Activated CD4-positive, alpha-beta T cell treated with anti-CD3 and anti-CD28 coated beads, Interleukin-2, Interleukin-6, amounts not matched to agents 100 ng/mL and 50 ng/mL, durations not matched to agents 16 hours and 8 hours (primary cell): ENCODE measurements at places on chromosomes 1 and 21.

GRCh38 chr1:174414203-174414602, 33.6 kb upstream of the GPR52 start:
- no peak for DNase-seq

DNA sequence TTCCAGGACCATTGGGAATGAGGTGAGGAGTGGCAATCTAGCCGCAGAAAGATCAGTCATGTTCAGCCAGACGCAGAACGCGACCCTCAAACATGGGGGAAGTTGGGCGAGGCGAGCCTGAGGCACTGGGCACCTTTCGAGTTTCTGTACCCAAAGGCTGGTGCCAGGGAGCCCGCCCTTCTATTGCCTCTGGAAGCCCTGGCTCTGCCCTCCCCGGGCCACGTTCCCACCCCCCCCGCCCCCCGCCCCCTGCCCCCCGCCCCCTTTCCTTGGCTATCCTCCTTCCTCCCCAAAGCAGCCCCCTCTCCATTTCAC, 2.2 kb upstream of the ZBTB7B start:
- DNase-seq = no peak

GRCh38 chr1:79585801-79586200, 579.3 kb upstream of the ADGRL4 start:
- DNase-seq = no peak

DNA sequence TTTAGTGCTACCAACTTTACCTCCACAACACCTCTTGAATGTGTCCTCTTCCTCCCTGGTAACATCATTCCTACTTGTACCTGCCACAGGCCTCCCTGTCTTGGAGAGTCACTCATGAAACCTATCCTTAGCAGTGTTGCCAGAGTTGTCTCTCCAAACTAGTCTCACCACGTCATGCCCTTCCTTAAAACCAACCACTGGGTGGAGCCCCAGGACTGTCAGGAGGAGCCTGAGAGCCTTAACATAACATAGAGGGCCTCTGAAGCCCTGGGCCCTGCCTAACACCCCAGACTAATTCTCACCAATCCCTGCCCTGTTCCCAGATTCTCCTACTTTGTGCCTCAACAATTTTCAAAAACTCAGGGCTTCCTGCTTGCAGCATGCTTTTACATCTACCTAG, 65.3 kb downstream of the ZNF697 start:
- DNase-seq = peak; percentile 37

DNA sequence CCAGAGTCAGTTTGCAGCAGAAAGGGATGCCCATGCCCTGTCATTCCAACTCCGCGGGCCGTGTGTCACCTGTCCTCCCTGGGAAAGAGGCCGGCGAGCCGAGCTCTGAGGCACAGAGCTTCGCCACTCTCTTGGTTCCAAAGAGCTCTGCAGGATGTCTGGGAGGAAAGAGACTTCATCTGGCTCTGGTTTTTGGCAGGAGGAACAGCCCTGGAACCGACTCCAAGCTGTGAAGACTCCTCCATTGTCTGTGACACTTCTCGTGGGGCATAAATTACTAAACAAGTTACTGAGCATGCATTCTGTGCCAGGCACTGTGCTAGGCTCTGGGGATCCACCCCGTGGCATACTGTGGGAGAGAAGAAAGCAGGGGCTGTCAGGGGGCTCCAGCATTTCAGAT, 3.9 kb upstream of the FAM151A start:
- no peak for DNase-seq

DNA sequence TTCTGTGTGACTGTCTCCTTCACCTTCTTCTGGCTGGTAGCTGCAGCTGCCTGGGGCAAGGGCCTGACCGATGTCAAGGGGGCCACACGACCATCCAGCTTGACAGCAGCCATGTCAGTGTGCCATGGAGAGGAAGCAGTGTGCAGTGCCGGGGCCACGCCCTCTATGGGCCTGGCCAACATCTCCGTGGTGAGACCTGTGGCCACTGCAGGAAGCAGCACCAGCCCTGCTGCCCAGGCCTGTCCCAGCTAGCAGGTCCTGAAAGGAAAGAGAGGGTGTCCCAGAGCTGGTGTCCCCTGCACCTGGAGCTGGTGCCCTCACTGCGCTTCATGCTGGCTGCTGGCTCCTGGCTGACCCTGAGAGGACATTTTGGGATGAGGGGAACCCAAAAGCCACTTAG, 5.9 kb upstream of the ATXN7L2 start:
- DNase-seq = no peak

DNA sequence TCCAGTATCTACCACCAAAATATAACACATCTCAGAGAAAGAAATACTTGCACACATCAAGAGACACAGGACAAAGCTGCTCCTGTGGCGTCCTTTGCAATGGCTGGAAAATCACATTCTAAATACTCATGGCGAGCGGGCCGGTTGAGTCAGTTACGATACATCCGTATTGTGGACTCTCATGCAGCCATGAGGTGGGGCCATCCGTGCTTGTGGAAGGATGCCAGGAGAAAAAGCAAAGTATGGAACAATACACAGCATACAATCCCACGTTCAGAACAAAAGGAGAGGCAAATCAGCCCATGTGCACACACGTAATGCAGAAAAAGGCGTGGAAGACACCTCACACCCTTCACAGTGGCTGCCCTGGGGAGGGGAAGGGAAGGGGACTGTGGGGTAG, 13.1 kb downstream of the ATP13A2 start:
- no peak for DNase-seq

GRCh38 chr21:39115576-39116235, 67.5 kb downstream of the PSMG1 start:
- DNase-seq = no peak

DNA sequence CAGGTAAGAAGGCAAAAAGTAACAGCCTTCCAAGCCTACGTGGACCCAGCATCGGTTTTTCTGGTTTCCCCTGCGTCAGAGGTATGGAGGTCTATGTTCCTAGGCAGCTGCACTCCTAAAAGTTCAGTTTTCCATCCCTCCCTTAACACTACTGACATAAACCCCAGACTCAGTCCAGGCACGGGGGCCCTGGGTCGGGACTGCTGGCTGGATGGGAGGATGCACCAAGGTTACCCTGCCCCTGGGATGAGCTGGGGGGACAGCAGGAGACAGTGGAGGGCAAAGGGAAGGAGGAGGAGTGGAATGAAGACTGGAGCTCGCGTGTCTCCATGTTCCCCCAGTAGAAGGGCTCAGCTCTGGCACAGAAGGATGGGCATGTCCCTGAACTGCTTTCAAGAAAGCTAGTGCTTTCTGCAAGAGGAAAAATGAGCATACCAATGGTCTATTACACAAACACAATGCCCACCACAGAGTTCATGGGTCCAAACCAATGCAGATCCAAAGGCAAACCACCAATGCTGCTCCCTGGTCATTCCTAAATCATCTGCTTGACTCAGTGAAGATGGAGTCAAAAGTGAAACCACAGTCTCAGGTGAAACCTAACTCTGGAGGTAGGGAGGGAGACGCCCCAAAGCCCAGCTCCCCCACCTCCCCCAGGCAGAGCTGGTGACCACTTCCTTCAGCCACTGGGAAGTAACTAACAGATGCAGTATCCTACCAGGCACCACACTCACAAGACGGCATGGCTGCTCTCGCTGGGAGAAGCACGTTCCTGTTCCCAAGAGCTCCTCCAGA, 54.9 kb downstream of the CD46 start:
- no peak for DNase-seq

- no peak for DNase-seq
Measured at GRCh38 chr1:110130989-110131388, 18.7 kb downstream of the UBL4B start.

GRCh38 chr1:228646717-228647522, 88.4 kb upstream of the RHOU start:
- peak; percentile 73 for DNase-seq

- DNase-seq = no peak
Measured at GRCh38 chr1:39490596-39491145, 765 bp upstream of the BMP8A start.

GRCh38 chr1:31501505-31501904, 74.8 kb upstream of the TINAGL1 start:
- no peak for DNase-seq

- no peak for DNase-seq
Measured at GRCh38 chr1:180765151-180765550, 133.3 kb downstream of the XPR1 start.

GRCh38 chr1:206890125-206891060, 6.8 kb upstream of the IL24 start:
- no peak for DNase-seq

DNA sequence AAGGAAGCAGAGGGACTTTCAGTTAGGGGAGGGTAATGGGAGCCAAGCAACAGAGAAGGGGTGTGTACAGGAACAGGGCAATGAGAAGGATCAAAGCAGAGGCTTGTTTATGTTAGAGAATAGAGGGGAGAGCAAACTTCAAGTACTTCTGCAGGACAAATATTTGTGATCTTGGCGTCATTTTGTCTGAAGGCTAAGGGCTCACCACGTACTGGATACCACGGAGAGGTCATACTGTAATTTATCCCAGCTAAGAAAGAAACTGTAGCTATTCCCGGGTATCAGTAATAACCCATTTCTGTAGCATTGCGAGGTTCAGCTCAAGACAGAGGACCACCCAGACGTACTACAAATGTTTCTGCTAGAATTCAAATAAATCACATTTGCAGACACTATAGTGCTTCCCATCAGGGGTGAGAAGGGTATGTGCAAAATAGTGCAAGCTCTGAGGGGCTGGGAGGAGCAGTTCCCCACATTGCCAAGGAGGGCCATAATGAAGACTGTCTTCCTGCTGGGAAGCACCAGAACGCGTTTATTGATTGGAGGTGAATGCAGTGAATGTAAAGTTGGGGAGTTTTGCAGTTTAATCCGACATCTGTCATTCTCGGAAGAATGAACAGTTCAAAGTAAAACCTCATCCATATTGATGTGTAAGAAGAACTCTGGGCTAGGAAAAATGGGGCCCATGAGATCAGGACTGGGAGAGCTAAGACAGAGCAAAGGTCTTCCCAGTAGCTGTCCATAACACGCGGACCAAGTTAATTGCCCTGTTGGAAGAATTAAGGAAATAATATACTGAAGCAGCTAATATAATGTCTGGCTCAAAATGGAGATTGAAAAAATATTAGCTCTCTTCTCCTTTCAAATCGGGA, 136.9 kb downstream of the RWDD3 start:
- no peak for DNase-seq

DNA sequence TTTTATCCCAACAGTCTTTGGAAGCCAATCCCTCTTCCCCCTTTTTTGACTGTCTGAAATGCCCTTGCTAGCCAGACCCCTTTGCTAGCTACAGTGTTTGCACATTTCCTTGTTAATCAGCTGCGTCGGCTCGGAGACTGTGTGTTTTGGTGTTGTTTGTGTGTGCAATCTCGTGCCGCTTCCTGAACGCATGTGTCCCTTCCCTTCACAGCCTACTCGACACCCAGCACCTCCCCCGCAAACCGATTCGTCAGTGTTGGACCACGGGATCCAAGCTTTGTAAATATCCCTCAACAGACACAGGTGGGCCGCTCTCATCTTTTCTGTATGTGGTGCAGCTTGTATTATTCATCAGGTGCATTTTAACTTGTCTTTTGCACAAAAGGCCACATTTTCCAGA, 298.7 kb downstream of the TM2D1 start:
- no peak for DNase-seq

DNA sequence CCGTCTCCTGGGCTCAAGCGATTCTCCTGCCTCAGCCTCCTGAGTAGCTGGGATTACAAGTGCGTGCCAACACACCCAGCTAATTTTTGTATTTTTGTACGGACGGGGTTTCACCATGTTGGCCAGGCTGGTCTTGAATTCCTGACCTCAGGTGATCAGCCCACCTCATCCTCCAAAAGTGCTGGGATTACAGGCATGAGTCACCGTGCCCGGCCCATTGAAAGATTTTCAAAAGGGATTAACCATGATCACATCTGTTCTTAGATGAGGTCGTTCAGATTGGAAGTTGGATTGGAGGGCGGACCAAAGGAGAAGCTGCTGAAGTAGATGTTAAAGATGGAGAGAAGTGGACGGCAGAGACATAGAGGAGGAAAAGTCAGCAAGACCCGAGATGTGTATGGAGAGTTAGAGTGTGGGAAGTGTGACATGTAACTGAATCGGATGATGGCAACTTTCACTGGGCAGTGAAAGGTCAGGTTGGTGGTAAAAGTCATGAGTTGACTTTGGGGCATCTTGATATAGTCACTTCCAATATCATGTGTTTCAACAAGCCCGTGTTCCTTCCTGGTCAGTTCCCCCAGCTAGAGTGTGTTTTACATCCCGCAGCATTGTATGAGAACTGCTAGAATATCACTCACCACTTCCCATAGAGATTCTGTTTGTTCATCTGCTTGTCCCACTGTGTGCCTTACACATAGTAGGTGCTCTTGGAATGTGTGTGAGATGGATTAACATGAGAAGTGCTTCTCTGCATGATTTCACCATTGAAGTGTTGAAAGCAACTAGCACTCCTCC, 54.4 kb upstream of the TINAGL1 start:
- no peak for DNase-seq

DNA sequence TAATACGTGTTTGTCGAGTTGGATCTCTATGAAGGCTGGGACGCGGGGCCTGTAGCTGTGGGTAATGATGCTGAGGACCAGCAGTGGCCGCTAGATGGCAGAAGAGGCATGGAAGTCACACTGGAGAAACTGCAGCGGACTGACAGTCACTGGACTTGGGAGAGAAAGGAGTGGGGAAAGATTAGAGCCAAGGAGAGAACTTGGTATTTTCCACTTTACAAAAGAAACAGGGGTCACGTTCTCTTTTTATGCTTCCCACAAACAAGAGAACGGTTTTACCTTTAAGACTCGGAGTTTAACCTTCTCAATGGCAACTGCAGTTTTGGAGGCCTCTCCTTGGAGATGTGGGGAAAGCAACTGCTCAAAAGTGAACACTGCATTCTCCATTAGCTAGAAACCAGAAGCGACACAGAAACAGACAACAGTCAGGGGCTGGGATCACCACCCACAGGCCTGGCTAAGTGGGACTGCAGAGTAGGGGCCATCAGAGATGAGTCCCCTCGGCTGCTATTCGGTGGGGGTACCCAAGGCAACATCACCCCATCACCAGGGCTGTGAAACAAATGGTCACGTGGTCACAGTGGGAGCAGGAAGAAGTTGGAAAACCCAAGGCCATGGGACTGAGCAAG, 51.1 kb upstream of the EDEM3 start:
- peak; percentile 89 for DNase-seq

DNA sequence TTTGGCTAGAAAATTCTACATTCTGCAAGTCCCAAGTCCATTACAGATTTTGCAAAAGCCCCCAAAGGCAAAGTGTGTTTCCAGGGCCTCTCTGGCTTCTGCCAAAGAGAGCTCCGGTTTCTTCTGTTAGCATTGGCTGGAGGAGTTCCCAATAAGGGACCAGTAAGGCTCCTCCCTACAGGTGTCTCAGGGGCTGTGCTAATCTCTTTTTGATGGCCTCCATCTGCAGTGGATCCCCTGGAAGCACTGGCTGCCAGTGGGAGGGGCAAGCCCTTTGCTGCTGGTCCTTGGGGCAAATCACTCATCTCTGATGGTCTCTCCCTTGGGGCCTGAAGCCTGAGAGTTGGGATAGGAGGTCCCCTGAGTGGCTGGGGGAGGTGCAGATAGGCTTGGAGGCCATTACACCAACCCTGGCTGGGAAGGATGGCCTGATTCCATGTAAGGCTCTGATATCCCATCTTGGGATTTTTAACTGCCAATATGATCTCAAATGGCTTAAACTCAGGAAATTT, 89.1 kb upstream of the USP24 start:
- DNase-seq = no peak
